Aorta (tissue), 5 donors: ENCODE measurements at places on chromosomes 11 and 22. TPM values are rescaled to one million over a fixed set of nuclear protein-coding genes. Genes with fewer than 3 reads are reported as not detected.

TPBGL gene
- total RNA-seq = 0.36 TPM

DNA sequence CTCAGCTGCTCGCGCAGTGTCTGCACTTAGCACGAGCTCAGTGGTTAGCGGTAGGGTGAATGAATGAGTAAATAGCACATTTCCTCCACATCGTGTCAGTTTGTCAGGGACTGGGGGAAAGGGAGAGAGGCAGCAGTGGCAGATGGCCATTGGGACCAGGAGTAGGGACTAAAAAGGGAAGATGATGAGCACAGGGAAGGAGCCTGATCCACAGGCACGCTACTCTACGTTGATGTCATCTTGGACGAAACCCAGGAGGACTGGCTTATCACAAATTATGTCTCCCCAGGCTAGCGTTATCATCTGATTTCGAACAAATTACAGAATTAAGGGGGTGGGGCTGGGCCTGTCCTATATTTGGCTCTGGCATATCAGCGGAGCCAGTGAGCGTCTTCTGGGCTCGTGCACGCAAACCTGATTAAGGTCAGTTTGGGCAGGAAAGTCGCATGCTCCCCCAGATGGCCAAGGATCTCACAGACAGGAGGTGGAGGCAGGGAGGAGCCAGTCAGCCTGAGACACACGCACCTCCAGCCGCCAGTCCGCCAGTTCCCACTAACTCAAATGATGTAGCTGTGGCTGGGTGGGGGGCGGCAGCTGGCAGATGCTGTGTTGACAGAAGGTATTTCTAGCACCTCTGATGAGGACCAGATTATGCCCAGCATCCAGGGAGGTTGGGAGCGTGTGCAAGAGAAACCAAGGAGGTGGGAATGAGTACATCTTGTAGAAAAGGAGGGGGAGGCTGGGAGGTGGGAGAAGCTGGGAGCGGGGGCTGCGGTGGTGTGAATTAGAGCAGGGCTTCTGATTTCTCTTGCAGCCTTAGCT, 97.4 kb upstream of the PRDM11 start:
- H3K27me3 ChIP-seq = no peaks in the 10 kb centered on the region
- DNase-seq = no peak
- no peaks in the 10 kb centered on the region for H3K4me1 ChIP-seq
- H3K27ac ChIP-seq = no peak overlapping the region
- H3K36me3 ChIP-seq = no peaks in the 10 kb centered on the region

DNA sequence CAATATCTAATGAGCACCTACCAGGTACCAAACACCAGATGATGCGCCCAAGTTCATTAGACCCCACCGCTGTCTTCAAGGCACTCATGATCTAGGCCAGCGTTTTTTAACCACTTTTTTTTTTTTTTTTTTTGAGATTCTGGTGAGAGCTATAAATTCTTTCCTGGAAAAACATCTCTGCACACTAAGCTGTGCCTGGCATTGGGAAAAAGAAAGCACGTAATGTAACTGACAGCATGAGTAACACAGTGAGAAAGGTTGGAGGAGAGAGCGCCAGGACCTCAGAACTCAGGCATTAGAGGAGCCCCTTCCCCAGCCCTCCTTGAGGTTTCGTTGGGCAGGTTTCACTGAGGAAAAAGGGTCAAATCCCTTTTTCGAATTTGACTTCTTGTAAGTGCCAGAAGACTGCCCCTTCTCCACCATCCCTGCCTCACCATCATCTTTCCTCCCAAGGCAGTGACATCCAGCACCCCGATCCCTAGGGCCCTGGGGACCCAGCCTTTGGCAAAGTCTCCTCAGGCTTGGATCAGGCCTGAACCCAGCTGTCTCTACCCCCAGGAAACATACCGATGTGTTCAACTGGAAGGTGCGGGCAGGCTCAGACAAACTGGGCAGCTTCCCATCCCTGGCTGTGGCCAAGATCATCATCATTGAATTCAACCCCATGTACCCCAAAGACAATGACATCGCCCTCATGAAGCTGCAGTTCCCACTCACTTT, 26.1 kb upstream of the SMIM35 start:
- no peak for DNase-seq
- no peaks in the 10 kb centered on the region for H3K36me3 ChIP-seq
- no peak overlapping the region for H3K27ac ChIP-seq

DNA sequence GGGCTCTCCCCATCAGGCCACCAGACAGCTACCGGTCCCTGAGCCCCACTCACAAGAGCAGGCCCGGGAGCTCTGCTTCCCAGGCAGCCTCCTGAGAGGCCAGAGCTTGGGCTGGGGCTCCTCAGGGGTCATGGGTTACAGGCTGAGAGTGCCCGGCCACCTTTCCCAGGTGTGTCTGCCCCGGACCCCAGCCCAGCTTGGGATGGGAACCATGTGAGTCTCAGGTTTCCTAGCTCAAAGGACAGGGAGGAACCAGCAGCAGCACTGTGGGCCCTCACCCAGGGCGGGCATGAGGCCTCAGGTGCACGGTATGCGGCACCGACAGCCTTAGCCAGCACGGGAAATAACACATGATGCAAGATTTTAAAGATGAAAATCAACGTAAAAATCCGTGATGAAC, 90.1 kb downstream of the NECTIN1 start:
- DNase-seq = no peak
- no peaks in the 10 kb centered on the region for H3K36me3 ChIP-seq
- H3K4me3 ChIP-seq = no peak overlapping the region
- no peaks in the 10 kb centered on the region for H3K27me3 ChIP-seq
- H3K4me1 ChIP-seq = no peaks in the 10 kb centered on the region
- H3K27ac ChIP-seq = no peak overlapping the region

GRCh38 chr11:87290304-87290922, 252.7 kb downstream of the TMEM135 start:
- H3K36me3 ChIP-seq = no peaks in the 10 kb centered on the region
- H3K4me1 ChIP-seq = no peaks in the 10 kb centered on the region
- no peak overlapping the region for H3K4me3 ChIP-seq
- no peak overlapping the region for H3K27ac ChIP-seq

- DNase-seq = no peak
- no peaks in the 10 kb centered on the region for H3K36me3 ChIP-seq
- no peaks in the 10 kb centered on the region for H3K27me3 ChIP-seq
- no peaks in the 10 kb centered on the region for H3K4me1 ChIP-seq
Observed at GRCh38 chr11:106278391-106278790, 200.9 kb downstream of the AASDHPPT start.
